Neural crest cell (in vitro differentiated cells): ENCODE measurements at places on chromosomes 4 and X.

DNA sequence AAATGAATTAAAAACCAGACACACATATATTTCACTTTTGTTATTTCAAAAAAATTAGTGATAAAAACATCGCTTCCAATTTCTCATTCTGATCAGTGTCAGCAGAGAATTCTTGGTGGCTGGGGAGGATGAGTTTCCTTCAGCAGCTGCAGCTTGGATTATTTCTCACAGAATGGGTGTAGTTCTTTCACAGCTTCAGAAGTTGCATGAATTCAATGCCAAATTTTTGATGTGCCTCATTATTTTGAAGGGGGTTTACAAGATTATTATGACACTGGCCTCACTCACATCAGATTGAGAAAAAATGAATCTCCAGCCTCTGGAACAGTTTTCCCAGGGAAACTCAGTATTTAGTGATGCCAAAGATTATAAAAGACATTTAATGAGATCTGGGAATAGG, 184.9 kb upstream of the WDFY3 start:
- no peak for DNase-seq

DNA sequence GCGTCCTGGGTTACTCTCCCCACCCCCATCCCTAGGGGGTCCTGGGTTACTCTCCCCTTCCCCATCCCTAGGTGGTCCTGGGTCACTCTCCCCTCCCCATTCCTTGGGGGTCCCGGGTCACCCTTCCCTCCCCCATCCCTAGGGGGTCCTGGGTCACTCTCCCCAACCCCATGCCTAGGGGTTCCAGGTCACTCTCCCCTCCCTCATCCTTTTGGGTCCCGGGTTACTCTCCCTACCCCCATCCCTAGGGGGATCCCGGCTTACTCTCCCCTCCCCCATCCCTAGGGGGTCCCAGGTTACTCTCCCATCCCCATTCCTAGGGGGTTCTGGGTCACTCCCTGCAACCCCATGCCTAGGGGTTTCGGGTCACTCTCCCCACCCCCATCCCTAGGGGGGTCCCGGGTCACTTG, 1.5 kb downstream of the ASMTL start:
- DNase-seq = no peak

- no peak for DNase-seq
Measured at GRCh38 chr4:21749412-21749811, 199.2 kb downstream of the KCNIP4 start.

DNA sequence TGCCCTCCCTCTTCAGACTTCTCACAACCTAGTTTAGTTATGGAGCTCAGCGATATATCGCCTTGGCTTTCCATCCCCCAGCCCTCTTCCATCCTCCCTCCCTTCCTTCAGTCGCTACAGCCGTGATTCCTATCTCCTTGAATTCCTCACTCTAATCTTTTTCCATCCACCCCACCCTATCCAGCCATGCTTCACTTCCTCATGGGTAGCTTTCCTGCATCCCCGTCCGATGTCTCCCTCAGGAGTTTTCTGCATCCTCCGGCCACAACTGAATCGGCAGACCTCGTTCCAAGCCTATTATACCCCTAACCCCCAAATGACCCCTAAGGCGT, 456 bp downstream of the SNX12 start:
- no peak for DNase-seq

DNA sequence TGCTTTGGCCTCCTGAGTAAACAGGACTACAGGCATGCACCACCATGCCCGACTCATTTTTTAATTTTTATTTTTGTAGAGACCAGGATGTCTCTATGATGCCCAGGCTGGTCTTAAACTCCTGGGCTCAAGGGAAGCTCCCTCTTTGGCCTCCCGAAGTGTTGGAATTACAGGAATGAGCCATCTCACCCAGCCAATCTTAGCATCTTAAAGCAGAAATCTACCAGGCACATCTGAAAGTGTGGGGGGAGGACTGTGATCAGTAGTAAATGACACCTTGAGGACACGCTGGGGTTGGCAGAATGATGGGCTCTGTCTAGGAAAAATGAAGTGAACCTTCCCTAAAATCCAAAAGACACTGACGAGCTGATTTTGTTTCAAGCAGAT, 149.2 kb downstream of the SPATA18 start:
- DNase-seq = no peak

DNA sequence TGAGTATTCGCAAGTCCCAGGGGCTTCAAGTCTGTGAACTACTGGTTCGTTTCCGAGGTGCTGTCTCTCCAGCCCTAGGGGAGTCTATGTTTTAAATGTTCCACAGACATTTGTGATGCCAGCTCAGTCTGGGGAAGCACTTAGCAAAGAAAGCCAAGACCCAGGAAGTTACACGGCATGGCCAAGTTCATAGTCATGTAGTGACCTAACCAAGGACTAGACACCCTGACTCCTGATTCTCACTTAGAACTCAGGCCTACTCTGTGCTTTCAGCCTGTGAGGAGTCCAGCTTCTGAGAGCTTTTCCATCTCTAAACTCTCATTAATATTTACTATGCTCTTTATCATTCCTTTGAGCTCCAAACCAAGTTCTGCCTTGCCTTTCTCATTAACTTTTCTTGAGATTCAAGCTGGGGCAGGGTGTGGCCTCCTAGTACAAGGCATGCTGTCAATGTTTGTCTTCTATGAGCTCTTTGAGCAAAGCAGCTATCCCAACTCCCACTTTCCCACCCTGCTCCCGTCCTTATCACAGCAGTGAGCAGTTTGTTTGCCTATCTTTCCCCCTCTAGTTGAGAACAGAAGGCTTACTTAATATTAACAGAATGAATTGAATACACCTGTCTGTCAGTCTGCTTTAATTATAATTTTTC, 105.4 kb upstream of the FAM9C start:
- no peak for DNase-seq

DNA sequence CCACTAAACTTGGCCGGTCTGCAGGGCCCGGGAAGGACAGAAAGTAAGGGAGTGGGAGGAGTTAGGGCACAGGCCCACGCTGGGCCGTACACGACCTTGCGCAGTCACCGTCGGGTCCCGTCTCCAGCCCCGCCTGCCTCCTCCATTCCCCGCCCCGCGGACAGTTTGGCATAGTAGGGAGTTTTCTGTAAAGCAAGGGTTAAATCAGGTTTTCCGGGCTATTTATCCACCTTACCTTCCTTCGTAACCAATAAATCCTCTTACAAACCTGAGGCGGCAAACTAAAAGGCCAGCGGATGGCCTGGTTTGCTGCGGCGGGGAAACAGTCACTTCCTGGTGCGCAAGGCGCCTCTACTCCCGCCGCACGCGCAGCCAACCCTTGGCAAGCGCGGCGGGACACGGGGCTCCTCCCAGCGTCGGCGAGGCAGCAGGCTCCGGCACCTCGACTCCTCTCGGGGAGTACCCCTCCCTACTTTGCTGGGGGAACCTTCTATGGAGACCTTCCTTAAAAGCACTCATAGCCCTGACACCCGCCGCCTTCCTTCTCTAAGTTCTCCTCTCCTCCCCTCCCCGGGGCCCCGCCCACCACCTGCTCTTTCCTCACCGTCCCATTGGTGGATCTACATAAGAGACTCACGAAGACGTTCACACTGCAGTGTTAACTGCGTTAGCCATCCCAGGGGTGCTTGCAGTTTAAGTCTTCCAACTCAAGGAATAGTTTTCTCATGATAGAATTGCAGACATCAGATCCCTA, at the start of gene TRMT2B:
Gene TRMT2B, minus strand, starts transcription at position 563 of the 754 bp plus-strand sequence. CDS start 9,822 bp downstream, outside the sequence.
- DNase-seq = peak; percentile 43

DNA sequence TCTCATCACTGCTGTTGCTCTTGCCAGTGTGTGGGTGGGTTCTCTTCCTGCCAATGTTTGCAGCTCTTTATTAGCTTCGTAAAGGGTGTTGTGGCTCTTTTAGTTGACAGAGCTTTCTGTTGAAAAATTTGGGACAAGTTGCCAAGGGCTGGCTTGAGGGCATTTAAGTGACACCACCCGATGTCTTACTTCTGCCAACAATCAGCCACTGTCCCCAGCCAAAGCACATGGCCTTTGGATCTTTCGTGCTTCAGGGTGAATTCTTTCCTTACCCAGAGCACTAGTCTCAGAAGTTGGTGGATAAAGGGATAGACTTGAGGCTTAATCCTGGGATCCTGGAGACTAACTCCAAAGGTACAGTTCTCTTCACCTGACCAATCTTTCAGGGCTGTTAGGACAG, 113.6 kb downstream of the SOX3 start:
- DNase-seq = no peak

GRCh38 chr4:108693211-108693610, 42.8 kb downstream of the OSTC start:
- no peak for DNase-seq

GRCh38 chr4:187166886-187167512, 443.3 kb upstream of the FAT1 start:
- no peak for DNase-seq

GRCh38 chrX:13756381-13756780, 21.8 kb downstream of the OFD1 start:
- no peak for DNase-seq

DNA sequence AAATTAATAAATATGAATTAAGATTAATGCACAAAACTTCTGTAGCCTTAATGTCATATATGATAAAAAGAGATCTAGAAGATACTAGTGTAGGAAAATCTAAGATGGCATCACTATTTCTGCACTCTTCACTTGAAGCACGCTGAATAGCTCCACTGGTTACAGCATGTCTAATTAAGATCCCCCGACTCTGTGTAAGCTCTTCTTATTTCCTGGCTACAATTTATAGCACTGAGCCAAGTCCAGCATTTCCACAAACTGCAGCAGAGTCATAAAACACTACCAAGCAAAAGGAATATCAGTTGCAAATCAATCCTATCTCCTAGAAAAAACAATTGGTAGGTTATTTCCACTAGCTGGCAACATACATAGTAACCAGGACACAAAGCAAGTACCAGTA, 1.3 kb upstream of the CCNA2 start:
- no peak for DNase-seq

GRCh38 chr4:87855559-87855958, 22.8 kb downstream of the MEPE start:
- DNase-seq = no peak

DNA sequence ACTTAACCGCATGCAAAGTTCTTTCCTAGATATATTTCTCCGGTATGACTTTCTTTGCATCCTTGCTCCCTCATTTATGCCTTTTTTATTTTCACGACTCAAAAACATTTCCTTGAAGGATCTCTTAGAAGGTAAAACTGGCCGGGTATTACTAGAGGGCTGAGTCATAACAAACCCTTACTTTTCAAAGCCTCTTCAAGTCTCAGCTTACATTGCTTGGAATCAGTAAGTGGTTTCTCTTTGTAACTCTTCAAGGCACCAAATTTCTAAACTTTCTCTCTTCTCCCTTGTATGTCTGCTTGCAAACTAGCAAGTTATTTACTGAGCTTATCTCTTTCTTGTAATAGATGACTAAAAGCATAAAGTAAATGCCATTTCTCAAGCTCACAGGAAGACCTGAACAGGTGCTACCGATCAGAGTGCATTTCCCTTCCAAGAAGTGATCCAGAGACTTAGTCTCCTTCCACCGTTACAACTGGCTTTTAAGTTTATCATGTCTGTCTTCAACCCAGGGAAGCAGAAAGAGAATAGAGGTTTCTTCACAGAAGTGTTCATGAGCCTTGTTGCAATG, 75.5 kb downstream of the ANXA10 start:
- DNase-seq = no peak

- no peak for DNase-seq
Measured at GRCh38 chrX:24550166-24550565, 85.1 kb downstream of the PDK3 start.

DNA sequence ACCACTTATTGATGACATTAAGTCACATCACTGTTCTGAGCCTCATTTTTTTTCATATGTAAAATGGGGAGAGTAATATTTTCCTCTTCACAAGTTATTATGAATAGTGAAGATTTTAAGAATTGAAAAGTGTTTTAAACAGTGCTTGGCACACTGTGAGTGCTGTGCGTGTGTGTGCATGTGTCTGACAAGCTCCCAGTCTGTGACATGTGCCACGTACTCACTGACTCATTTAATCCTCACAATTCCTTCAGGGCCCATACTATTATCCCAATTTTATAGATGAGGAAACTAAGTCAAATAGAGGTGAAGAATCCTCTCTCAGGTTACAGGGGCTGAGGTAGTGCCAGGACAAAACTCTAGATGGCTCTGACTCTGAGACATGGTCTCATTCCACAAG, 114.1 kb upstream of the NWD2 start:
- no peak for DNase-seq

GRCh38 chrX:155112171-155112570, 40.9 kb downstream of the BRCC3 start:
- DNase-seq = no peak

- DNase-seq = no peak
Measured at GRCh38 chr4:1570291-1571164, 113.6 kb downstream of the FAM53A start.

GRCh38 chr4:179196511-179196910, 1754.3 kb upstream of the AGA start:
- DNase-seq = no peak

- DNase-seq = no peak
Measured at GRCh38 chrX:16081357-16081756, 42.0 kb upstream of the GRPR start.

GRCh38 chr4:143084566-143084965, 100.2 kb upstream of the USP38 start:
- DNase-seq = no peak

DNA sequence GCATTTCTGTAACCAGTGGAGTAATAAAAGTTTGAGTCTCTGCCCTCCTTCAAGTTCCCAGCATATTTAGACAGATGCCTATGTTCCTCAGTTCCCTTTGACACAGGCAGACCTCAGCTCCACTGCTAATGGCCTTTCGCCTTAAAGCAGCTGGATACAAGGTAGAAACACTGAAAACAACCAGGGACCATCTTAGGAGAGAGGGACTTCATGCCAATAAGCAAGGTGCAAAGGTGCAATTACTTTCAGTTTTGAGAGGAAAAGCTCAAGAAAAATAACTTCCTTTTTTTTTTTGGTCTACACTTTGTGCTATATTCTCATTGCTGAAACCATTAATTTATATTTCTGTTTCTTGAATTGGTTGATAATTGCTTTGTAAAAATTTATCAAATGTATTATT, 781.9 kb upstream of the GALNTL6 start:
- no peak for DNase-seq

DNA sequence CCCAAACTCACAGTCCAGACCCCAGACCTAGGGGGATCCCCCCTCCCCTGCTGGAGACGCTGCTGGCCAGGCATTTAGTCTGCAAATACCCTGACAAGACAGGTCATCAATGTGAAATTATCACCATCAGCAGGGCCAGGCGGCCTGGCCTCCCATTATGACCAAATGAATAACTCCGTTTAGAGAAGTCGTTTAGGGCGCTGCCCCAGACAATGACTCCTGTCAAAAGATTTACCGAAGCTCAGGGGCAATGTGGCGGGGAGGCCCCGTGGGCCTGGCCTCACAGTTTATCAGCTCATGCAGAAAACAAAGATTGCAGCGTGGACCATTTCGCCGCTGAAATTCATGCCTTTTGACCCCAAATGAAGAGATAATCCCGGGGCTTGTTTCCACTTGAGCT, 76.5 kb downstream of the HMX1 start:
- no peak for DNase-seq

DNA sequence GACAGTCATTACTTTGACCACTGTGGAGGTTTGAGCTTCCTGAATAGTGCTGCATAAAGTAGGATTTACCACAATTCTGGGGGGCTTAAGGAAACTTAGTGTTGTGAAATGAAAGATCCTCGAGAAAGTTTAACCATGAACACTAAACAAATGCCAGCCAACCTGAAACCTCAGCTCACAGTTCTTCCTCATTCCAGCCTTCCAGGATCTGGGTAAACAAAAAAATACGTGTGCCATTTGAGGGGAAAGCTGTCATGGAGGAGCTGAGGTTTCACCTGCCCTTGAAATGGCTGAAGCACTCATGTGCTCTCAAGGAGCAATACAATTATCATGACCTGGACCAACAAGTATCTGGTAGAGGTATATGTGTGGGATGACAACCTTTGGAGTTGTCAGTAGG, 142.7 kb downstream of the NPNT start:
- DNase-seq = no peak

- DNase-seq = no peak
Measured at GRCh38 chr4:96677499-96677898, 837.6 kb downstream of the PDHA2 start.
